ENCODE measurements at places on chromosomes 3 and 15. TPM values are rescaled to one million over a fixed set of nuclear protein-coding genes. Genes with fewer than 3 reads are reported as not detected.

Gene CLRN1
- total RNA-seq: not detected

DNA sequence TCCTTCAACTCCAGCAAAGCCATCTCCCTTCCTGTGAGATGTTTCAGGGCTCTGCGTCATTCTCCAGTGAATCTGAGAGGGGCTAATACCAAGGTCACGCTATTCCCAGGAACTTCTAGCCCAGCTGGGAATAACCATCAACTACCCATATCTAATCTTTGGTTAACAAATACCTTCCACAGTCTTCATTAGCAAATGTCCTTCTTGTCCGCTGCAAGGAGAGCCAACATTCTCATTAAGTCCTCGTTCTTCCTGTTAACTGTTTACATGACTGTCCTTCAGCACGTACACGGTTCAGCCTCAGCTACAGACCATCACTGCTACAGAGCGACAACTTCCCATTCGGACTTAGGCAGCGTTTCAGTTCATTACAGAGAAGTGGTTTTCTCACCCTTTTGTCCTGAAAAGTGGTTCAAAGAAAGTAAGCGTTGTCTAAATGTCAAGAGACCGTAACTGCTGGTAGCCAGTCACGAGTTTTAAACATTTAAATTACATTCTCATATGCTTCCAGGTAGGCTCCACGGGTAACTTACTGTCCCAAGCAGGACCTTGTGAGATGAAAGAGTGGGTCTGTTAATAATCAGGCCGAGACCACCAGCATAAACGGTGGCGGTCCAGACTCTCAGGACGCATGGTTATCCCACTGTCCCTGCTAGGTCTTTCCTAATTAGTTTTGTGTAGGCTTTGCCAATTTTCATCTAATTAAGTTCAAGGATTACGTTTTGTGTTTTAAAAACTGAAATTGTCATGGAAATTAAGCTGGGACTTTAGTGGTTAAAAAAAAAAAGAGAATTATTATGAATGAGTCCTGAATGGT, 63.8 kb downstream of the CHSY1 start:
- no peak for DNase-seq

GRCh38 chr3:22862111-22862510, 341.0 kb upstream of the UBE2E2 start:
- no peak for DNase-seq

DNA sequence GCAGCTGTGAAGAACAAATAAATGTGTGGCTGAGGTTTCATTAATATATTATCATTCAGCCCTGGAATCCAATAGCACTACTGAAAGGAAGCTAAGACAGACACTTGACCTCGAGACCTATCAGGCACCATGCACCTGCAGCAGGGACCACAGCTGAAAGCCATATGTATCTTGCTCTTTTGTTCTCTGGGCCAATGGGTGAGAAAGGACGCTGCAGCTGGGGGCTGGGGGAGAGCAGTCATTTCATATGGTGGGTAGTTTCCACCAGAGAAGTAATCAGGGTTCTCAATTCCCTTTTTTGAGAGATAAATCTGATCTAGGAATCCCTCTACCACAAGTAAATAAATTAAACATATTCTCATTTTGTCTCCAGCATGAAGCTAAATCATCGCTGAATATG, 225.6 kb upstream of the STRIT1 start:
- DNase-seq: no peak

Gene RTP1
- total RNA-seq: not detected
